ENCODE measurements at places on chromosomes 11 and 22. TPM values are rescaled to one million over a fixed set of nuclear protein-coding genes. Genes with fewer than 3 reads are reported as not detected.
A peak's percentile ranks its signal among the peaks of the same experiment; 100 is the strongest.

DNA sequence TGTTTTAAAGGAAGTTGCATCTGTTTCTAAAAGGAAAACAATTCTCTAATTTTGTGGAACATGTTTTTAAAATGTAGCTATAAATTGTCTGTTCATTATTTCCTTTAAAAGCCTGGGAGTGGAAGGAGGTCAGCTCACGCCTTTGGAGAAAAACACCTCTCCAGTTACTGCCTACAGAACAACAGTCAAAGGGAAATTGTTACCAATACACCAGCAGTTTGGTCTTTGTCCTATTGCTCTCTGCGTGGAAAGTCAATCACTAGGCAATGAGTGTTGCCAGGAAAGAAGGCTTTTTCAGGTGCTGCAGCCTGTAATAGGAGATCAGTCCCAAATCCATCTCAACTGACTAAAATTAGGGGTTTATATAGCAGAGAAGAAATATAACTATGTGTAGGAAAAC is 22.2 kb downstream of the SVIP start:
- H3K4me3 ChIP-seq: no peak overlapping the region
- no peak overlapping the region for H3K27ac ChIP-seq
- no peaks in the 10 kb centered on the region for H3K36me3 ChIP-seq
- no peak for DNase-seq
- H3K4me1 ChIP-seq: no peaks in the 10 kb centered on the region
- H3K27me3 ChIP-seq: no peaks in the 10 kb centered on the region

Gene MOGAT2
- total RNA-seq: not detected

- no peak overlapping the region for H3K4me3 ChIP-seq
- no peak for DNase-seq
- no peak overlapping the region for H3K27ac ChIP-seq
- peaks cover 11% of the 10 kb centered on the region for H3K27me3 ChIP-seq
Observed at GRCh38 chr11:117786135-117786870, 10.7 kb downstream of the DSCAML1 start.

DNA sequence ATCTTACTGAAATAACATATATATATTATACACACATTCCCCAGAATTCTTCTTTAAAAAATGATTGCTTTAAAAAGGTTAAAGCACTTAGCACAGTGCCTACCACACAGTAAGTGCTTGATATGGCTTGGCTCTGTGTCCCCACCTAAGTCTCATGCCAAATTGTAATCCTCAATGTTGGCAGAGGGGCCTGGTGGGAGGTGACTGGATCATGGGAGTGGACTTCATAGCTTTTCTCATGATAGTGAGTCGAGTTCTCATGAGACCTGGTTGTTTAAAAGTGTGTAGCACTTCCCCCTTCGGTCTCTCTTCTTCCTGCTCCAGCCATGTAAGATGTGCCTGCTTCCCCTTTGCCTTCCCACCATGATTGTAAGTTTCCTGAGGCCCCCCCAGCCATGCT is 6.2 kb downstream of the CRYAB start:
- no peaks in the 10 kb centered on the region for H3K27me3 ChIP-seq
- DNase-seq: peak; percentile 3
- H3K4me1 ChIP-seq: peaks cover 7% of the 10 kb centered on the region
- peak overlapping the region; percentile 4 for H3K27ac ChIP-seq

- no peaks in the 10 kb centered on the region for H3K27me3 ChIP-seq
- DNase-seq: no peak
- no peaks in the 10 kb centered on the region for H3K36me3 ChIP-seq
- H3K4me1 ChIP-seq: no peaks in the 10 kb centered on the region
- H3K4me3 ChIP-seq: no peak overlapping the region
Observed at GRCh38 chr11:83021780-83022125, 49.9 kb downstream of the RAB30 start.
